ENCODE measurements at places on chromosomes 11 and 22.
A peak's percentile ranks its signal among the peaks of the same experiment; 100 is the strongest.

GRCh38 chr11:84981301-84981700 is 645.8 kb downstream of the DLG2 start:
- DNase-seq = no peak

- DNase-seq = no peak
These were observed 16.4 kb upstream of the COX8A start for GRCh38 chr11:63958008-63958407.

DNA sequence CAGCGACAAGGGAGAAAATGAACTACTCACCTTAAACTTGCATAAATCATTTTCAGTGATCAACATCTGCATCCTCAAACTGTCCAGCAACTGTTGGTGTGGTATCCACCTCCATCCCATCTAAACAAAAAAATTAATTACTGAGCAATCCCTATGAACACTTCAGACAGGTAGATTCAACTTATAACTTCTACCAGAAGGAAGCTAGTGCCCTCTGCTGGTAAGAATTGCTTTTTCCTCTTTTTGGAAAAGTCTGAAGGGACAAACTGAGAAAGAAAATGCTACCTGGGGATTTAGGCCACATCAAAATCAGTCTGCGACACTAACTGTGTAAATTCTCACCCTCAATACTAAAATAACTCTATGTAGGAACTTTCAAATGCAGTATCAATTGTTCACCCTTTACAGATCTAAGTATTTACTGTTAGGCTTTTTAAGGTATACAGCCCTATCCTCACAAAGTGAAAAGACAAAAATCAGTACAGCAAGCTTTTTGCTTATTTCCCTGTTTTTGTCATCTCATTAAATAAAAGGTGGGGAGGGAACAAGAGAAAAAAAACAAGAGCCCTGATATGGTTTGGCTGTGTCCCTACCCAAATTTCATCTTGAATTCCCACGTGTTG is 17.9 kb downstream of the CLNS1A start:
- DNase-seq = peak; percentile 46

DNA sequence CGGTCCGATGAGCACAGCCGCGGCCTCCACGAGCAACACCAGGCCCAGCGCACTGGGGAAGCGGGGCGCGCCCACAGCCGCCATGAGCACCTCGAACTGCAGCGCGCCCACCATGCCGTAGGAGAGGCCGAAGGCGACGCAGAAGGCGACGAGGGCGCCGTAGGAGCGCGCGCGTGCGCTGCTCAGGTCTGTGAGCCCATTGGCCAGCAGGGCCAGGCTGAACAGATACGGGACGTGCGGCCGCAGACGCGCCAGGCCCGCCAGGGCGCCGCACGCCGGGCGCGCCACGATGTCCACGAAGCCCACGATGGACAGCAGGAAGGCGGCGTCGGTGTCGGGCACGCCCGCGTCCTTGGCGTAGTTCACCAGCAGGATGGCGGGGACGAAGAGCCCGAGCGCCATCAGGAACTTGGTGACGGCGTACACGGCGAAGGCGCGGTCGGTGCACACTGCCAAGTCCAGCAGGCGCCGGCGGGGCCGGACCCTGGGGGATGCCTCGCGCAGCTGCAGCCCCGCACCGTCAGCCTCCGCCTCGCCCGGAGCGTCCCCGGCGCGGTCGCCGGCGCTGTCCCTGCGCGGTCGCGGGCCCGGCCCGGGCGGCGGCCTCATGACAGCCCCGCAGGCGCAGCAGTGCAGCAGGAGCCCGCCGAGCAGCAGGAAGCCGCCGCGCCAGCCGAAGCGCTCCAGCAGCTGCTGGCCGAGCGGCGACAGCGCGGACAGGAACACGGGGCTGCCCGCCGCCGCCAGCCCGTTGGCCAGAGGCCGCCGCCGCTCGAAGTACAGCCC is 2.9 kb downstream of the SLC16A8 start:
- DNase-seq = peak; percentile 15

GRCh38 chr22:24209687-24210086 is 28.4 kb downstream of the SUSD2 start:
- DNase-seq = no peak

DNA sequence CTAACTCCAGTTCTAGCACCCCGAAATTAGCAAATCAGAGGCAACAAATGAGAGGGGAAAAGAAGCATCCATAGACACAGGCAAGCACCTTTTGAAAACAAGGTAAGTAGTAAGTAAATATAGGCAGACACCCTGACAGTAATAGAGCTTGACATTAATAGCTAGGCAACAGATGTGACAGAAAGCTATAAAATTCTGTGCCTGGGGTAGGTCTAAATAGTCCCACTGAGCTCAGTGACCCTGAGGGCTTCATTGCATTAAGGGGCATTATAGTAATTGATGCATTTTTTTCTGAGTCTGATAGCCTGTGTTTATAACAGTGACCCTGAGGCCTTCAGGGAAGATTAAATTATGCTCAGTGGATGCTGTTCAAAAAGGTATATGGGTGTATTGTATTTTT is 197.1 kb downstream of the HIPK3 start:
- no peak for DNase-seq

DNA sequence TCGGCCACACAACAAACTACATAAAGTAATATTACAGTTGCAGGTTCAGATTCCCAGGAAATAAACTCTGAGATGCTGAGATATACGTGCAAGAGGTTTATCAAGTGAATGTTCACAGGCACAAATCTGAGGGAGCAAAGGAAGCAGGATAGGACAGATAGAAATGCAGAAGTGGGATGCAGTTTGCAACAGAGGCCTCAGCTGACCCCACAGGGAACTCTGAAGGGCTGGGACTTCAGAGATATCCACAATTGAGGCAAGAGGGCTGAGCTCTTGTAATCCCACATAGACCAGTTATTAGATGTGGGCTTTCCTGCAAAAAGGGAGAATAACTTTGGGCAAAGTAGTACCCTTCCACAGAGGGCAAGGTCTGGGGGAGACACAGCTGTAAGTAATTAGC is 25.4 kb upstream of the ARHGAP20 start:
- DNase-seq = no peak

GRCh38 chr11:34182921-34183685 is 77.7 kb downstream of the NAT10 start:
- no peak for DNase-seq

DNA sequence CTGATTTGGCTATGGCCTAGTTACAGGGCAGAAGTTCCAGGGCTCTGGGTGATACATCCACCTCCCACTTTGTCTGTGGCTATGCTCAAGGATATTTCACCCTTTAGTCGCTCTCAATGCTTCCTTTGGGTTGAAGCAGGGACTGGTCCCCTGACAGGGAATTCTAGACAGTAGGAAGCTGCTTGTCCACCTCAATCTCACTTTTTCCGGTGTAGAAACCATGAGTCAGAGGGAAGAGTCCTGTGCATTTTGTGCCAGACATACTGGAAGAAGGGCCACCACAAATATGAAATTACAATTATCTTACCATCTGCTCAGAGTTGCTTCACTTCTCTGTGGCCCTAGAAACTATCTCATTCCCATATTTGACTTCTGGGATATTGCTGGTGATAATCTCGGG is 413.7 kb upstream of the FAT3 start:
- no peak for DNase-seq

DNA sequence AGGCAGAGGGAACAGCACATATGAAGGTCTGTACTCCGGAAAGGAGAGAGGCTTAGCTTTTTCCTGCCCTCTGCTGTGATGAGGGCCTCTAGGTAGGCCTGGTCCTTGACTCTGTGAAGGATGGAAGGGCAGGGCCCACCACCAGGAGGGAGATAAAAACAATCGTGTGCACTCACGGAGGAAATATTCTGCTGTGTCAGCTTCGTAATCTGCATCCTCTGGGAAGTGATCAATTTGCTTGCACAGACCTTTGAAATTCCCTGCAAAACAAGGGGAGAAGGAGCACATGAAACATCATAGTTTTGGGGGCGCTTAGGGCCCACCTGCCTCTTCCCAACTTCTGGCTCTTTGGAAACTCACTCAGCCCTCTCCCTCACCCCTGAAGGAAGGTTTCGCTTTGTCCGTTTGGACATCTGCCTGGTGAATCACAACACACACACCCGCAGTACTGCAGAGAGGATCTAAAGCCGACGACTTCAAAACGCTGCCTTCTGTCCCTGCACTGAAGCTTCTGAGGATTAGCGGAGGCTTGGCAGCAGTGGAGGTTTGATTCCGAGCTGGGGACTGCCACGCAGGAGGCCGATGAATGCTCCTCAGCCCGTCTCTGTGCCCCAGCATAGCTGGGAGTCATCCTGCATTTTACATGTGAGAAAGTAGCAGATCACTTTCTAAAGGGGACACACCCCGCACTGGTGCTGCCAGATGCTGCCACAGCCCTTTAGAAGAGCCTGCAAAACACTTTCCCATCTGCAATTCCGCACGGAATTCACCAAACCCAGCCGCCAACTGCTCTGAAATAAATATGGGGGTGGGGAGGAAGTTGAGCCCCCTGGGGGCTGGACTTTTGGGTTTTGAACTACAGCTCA is 58.6 kb upstream of the EIF3D start:
- peak; percentile 25 for DNase-seq

- DNase-seq = no peak
These were observed 59.3 kb downstream of the ENDOD1 start for GRCh38 chr11:95148938-95149337.

DNA sequence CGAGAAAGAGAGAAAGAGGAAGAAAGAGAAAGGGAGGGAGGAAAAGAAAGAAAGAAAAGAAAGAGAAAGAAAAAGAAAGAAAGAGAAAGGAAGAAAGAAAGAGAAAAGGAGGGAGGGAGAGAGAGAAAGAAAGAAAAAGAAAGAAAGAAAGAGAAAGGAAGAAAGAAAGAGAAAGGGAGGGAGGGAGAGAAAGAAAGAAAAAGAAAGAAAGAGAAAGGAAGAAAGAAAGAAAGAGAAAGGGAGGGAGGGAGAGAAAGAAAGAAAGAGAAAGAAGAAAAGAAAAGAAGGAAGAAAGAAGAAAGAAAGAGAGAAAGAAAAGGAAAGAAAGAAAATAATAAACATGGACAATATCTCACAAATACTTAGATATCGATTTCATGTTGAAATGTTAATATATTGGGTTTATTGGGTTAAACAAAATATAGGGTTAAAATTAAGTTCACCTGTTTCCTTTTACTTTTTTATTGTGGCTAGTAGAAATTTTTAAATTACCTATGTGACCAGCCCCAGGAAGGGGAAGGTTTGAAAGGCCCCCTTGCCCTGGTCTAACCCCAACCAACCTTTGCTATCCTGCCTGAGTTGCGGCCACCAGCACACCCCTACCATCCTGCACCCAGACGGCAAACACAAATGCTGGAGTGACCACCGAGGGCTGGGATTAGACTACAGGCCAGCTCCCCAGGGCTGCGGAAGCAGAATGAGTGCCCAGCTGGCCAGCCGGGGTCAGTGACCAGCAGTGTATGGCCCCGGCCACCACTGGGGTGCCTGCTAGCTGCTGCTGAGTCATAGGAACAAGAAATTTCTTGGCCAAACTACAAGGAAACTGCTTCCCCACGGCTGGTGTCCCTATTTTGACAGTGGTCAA is 81.0 kb upstream of the FGF3 start:
- DNase-seq = no peak

DNA sequence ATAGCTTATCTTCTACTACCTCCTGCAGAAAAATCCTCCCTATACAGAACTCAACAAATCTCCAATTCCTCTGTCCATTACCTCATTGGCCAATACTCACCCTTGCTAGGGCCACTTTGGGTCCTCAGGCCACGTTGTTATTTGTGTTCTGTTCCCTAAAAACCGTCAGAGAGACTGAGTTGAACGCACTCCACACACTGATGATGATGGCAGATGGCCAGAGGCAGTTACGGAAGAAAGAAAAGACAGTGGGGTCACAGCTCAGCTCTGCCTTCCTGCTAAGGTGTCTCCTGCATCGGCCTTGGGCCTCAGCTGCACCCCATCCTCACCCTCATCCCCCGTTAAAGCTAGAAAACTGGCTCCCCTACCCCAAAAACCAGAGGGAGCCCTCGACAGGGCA is 66.2 kb downstream of the MICAL3 start:
- no peak for DNase-seq

DNA sequence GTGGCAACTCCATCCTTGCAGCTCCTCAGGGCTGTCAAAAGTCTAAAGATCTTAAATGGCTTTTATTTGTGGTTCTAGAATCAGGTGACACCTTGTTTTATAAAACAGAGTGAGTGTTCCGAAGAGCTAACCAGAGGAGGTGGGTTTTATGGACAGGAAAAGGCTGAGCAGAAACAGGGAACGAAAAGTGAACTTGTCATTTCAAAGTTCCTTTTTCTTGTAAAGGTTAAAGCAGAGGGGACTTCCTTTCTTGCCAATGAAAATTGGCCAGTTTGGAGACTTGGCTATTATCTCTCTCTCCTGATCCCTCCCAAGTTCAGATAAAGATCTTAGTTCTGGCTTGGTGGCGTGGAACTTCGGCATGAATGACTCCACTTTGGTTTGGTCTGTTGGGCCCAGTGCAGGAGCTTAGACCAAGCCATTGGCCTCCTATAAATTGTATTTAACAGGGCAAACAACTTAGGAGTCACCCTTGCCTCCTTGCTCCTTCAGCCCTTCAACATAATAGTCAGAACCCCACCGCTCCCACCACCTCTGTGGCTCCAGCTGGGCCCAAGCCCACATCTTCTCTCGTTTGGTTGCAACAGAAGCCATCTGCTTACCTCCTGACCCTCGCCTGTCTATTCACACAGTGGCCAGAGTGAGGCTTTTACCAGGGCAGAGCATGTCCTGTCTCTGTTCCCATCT is 102.4 kb upstream of the THY1 start:
- DNase-seq = no peak

DNA sequence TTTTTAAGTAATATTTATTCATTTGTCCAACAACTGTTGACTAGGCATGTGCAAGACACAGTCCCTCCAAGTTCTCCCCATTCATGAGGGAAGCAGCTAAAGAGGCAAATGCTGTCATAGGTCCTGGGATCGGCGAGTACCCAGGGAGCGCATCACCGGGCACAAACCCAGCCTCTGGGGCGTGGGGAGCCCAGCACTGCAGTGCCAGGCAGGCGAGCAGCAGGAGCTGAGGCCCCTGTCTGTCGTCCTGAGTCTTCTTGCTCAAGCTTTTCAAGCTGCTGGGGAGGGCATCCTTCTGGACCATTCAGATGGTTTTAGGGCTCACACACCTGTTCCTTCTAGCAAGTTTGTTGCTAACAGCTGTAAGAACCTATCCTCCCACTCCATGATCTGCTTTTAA is 62.1 kb downstream of the PPFIA1 start:
- no peak for DNase-seq

- DNase-seq = no peak
These were observed 885.4 kb downstream of the OPCML start for GRCh38 chr11:132646890-132647289.

DNA sequence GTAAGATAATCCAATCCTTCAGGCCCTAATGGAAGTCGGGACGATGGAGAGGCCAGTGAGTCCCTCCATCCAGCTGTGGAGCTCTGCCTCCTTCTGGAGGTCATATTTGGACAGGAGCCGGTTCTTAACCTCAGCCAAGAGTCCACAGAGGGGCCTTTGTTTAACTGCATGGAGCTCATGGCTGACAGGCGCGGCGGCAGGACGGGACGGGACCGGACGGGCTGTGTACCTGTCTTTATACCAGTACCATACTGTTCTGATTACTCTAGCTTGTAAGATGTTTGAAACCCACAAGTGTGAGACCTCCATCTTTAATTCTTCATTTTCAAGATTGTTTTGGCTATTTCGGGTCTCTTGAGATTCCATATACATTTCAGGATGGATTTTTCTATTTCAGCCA is 20.2 kb upstream of the SPATA19 start:
- DNase-seq = no peak

Data from amniotic epithelial cell (primary cell).